SK-N-DZ (cell line): ENCODE measurements at places on chromosomes 2 and 18.

DNA sequence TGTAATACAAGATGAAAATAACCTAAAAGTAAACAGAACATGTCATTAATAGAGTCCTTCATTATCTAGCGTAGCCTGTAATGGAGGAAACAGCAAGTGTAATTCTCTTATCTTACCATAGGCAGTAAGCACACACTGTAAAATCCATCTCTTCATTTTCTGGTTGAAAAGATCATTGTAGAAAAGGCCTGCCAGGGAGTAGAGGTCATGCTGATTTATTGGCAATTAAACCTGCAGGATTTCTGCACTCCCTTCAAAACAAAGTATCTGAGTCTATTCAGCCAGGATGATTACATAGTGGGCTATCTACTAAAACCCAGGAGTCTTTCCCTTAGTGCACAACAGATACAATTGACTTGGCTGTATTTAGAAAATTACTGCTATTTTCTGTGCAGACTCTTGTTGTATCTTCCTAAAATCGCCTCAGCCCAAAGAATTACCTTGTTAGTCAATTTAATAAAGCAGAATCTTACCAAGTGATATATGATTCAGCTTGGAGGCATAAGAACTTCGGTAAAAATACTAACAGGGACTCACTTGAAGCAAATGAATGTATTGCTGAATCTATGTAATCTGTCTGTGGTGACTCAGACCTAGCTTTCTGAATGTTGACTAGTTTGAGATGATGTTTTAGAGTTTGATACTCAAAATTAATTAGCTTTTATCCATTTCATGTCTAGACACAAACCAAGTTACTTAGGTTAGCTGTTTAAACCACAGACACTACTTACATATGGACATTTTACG lies 250.4 kb upstream of the STON1 start:
- DNase-seq: peak; percentile 29

- DNase-seq: no peak
These were observed 96.4 kb upstream of the ST6GAL2 start for GRCh38 chr2:106982350-106982749.

- DNase-seq: no peak
These were observed 201.3 kb upstream of the CXCR4 start for GRCh38 chr2:136319237-136319636.

- no peak for DNase-seq
These were observed 106.4 kb downstream of the VAPA start for GRCh38 chr18:10020171-10020570.

GRCh38 chr2:64876137-64876647 lies 113.0 kb upstream of the SLC1A4 start:
- DNase-seq: no peak

- DNase-seq: no peak
These were observed 4.8 kb downstream of the SPAG16 start for GRCh38 chr2:213288913-213289700.

DNA sequence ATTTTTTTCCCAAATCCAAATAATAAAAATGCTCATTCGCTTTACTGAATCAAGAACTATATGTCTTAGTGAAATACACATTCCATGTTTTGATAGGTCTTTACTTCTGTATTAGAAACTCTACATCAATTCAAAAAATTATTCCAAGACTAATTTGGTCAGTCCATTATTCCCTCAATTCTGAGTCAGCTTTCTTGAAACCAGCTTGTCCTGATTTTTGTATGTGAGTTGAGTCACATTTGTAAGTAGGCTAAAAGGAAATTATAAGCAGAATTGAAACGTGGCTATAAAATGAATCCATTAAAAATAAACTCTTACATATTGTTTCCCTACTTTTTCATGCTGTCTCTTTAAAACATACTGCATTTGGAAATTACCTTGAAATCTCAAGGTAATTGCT lies 113.0 kb downstream of the DNER start:
- DNase-seq: no peak

DNA sequence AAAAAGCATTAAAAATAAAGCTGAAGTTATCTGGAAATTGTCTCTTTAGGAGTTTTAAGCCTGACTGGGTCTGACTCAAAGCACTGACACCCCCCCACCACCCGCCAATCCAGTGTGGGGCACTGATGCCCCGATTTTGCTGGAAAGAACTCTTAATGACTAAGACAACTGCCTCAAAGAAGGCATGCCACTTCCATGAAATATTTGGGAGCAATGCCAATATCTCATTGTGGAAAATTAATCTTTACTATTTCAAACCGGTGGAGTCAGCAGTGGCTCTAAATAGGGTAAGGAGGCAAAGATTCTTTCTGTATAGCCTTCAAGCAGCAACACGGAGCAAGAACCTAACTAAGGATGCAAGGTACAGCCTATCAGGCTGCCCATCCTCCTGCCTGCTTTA lies 4.5 kb downstream of the FKBP7 start:
- DNase-seq: no peak

GRCh38 chr2:6618201-6618600 lies 247.5 kb downstream of the CMPK2 start:
- DNase-seq: no peak

DNA sequence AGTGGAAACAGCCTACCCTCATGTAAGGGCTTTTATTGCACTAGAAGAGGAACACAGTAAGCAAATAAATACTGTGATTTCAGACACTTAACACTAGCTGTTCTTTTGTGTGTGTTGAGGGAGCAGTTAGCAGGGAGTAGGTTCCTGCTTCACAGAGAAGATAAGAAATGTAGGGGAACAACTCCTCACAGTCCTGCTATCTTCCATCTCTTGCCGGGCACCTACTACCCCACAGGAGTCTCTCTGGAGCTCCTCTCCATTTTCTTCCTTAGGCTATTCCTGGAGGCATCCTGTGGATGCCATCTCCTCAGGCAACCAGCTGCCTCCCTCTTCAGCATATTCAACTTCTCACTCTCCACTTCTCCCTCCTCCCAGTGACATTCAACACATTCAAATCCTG lies 145.0 kb downstream of the SRBD1 start:
- DNase-seq: no peak

DNA sequence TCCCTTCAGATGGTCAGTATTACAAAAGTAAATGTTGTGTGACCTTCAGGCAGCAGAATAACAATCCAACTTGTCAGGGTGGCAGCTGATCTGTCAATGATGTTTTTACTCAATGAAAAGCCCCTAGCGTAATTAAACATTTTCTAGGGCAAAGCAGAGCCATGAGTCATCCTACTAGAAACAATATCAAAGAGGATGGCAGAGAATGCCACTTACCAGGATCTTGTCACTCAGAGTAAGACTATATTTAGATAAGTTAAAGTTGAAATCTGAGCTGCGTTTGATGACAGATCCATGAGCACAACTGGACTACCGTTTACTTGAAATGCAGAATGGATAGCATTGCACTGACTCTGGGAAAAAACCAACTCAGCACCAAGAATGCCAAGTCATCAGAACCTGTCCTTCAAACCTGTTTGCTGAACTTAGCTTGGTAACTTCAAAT lies 612.6 kb upstream of the ACVR2A start:
- no peak for DNase-seq

DNA sequence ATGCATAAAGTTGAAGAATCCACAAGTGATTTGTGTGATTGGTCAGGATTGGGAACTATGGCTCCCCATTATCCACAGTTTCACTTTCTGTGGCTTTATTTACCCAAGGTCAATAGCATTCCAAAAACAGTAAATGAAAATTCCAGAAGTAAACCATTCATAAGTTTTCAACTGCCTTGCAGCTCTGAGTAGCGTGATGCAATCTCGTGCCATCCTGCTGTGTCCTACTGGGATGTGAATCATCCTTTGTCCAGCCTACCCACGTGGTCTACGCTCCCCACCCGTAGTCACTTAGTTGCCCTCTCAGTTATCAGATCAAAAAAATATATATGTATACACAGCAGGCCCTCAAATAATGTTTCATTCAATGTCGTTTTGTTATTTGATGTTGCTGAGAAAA lies 89.0 kb upstream of the DLGAP1 start:
- DNase-seq: no peak

DNA sequence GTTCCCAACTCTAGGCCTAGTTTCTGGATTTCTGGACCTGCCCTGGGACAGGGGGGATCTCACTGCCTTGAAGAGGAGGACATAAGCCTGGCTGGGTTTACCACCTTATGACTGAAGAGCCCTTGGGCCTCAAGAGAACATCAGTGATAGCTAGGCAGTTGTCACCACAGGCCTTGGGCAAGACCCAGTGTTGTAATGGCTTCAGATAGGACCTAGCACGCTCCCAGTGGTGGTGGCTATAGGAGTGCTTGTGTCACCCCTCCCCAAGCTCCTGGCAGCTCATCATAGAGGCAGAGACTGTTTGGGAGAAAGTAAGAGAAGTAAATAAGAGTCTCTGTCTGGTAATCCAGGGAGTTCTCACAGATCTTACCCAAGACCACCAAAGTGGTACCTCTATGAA lies 19.4 kb upstream of the EVA1A start:
- no peak for DNase-seq

DNA sequence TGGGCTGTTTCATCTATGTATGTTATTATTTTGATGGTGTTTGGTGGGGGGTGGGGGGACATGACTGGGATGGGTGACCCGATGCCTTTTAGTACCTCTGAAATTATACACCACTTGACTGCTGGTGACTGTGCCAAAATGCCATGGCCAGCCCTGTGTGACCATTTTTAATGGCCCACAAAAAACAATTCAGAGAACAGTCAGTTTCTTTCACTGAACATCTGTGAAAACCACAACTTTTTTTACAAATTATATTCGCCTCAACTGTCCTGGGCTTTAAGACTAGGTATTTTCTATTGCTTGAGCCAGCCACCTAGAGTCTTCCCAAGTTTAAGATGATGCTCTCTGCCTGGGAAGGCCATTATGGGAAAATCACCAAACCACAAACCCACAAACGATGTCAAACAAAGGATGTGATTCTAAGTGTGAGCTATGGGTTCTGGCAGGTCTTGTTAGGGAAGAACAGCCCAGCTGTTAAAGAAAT lies 33.9 kb downstream of the FN1 start:
- no peak for DNase-seq

DNA sequence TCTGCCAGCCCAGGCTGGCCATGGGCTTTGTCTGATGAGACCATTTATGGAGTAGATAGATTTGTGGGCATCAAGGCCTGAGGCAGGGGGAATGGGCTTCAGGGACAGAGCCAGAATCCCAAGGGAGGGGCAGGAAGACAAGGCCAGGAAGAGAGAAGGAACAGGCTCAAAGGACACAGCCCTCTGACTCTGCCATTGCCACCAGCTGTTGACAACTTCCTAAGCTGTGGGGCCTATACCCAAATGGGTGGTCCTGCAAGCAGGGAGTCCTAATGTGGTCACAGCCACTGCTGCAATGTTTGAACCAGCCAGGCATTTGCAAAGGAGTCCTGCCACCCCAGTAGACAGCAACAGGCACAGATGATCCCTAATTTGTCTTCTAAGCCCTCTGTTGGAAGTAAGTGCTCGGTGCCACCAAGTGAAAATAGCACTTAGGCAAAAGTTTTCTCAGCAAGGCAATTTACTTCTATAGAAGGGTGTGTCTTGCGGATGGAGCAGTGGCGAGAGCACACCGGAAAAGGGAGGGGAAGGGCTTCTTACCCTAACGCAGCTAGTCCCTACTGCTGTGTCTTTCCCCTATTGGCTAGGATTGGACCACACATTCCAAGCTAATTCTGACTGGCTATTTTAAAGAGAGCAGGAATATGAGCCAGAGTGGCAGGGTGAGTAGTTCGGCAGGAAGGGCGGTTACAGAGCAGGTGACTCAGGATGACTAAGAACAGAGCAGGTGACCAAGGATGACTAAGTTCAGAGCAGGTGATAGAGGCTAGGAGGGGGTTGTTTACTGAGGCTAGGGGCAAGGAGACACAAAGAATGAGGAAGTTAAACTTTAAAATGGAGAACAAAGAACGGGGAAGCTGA lies 47.2 kb downstream of the C1QL2 start:
- DNase-seq: no peak

GRCh38 chr2:67215214-67216055 lies 181.7 kb upstream of the ETAA1 start:
- DNase-seq: peak; percentile 86

DNA sequence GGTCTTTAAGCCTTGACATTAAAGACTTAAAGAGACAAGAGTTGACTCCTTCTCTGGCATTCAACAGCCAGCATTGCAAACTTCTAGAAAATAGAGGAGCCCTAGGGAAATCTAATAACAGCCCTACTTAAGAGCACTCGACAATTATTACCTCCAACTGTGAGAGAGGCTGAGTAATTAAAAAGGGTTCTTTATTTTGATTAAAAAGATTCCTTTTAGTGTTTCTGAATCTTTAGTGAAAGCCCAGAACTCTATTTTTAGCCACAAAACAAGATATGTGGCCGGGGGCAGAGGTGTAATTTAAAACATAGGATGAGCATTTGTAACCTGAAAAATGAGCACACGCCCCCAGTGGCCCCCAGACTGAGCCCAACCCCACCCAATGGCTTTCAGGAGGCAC lies 222.3 kb downstream of the SMAD2 start:
- DNase-seq: no peak

DNA sequence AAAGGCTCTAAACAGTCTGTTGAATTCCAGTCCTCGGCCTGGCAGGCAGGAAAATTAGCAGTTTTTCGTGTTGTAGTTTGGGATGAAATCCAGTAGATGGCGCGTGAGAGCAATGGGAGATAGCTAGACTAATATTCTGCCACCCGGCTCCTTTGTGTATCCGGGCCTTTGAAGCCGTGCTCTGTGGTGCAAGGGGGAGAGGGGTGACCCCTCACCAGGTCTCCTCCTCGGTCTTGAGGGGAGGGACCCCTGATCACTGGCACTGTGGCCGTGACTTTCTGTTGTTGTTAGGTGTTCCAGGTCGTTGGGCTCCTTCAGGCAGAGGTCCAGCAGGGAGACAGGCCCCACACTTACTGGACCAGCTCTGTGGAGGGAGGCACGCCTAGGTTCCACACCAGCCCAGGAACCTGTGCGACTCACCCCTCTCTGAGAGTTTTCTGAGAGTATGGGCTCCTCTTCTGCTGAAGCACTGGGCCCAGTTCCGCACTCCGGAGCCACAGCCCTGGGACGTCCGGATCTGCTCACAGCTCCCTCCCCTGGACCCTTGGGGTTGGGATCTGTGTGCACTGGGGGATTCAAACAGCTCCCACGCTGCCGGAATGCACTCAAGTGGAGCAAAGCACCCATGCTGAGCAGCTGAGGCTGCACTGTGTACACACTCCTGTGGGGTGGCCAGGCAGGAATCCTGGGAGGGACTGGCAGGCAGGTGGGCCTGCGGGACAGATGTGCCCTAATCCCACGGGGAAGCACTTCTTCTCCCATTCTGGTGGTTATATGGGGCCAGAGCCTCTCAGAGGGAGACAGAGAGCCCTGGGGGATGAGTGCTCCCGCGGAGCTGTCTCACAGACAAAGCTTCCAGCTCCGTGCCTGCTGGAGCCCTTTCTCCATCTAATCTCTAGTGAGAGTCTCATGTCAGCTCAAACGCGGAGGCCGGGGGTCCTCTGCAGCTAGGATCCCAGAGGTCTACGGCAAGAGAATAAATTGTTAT lies 8.8 kb downstream of the GKN2 start:
- peak; percentile 80 for DNase-seq

GRCh38 chr2:144603334-144603733 lies 83.4 kb upstream of the ZEB2 start:
- DNase-seq: no peak
